ENCODE measurements at places on chromosomes 13 and 19. TPM values are rescaled to one million over a fixed set of nuclear protein-coding genes. Genes with fewer than 3 reads are reported as not detected.

The BST2 gene
- 72.6 TPM for total RNA-seq

DNA sequence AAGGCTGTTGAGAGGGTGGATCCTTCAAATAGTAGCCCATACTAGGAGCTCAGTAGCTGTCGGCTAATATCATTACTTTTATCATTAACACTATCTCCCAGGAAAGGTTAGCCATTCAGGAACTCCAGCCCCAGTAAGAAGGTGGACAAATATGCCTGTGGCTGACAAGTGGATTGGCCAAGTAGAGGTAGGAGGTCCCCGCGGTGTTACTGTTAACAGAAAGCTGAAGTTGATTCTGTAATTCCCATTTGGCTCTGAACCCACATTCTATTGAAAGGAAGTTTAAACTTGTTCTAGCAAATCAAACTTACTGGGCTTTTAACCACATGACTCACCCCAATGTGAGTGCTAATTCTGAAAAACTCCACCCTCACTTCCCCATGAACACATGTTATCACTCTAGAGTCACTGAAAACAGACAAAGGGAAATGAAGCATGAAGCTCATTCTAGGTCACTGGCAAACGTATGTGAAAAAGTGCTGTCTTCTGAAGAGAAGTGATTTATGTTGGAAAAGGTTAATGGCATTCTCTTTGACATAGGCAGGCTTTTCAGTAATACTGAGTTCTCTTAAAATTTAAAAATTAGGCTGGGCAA lies 273.5 kb downstream of the FGF14 start:
- DNase-seq = no peak

The KLK7 gene
- not detected for total RNA-seq

DNA sequence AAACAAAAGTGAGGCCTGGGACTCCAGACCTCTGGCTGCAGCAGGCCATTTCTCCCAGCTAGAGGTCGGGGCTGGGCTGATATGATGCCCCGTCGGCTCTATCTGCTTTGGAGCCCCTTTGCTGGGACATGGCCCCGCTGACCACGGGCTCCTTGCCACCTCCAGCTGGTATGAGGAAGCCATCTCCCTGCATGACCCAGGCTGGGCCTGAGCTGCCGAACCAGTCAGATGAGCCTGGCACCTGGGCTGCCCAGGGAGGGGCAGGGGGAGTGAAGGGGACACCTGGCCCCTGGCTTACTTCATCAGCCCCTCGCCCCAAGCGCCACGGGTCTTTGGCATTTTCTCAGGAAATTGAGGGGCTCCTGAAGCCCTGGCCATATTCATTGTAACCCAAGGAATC lies 7.8 kb downstream of the ZSWIM4 start:
- no peak for DNase-seq

The ZNF772 gene
- 13.3 TPM for total RNA-seq

- no peak for DNase-seq
Observed at GRCh38 chr13:94177041-94177440, 302.4 kb downstream of the DCT start.

GRCh38 chr19:15986701-15987100 lies 37.9 kb downstream of the OR10H4 start:
- DNase-seq = no peak

Measured in left cardiac atrium (tissue), 4 donors.